Spleen (tissue), 13 donors: ENCODE measurements at places on chromosomes 2 and 18. TPM values are rescaled to one million over a fixed set of nuclear protein-coding genes. Genes with fewer than 3 reads are reported as not detected.

The IL36A gene
- total RNA-seq = not detected

The SATB2 gene
- 2.6 TPM for total RNA-seq

The NYAP2 gene
- 0.14 TPM for total RNA-seq

The DDX18 gene
- 57.2 TPM for total RNA-seq

The EML6 gene
- 18.2 TPM for total RNA-seq

The SEPTIN10 gene
- 62.9 TPM for total RNA-seq

The MERTK gene
- total RNA-seq = 61.5 TPM

The REG3G gene
- total RNA-seq = not detected

The FHOD3 gene
- total RNA-seq = 2.4 TPM

The KCNIP3 gene
- total RNA-seq = 2.9 TPM

The EFHD1 gene
- 40.9 TPM for total RNA-seq

The SMPD4 gene
- total RNA-seq = 35.2 TPM

The LHCGR gene
- total RNA-seq = not detected
